Dermis microvascular lymphatic vessel endothelial cell (primary cell): ENCODE measurements at places on chromosomes 5 and 9.
A peak's percentile ranks its signal among the peaks of the same experiment; 100 is the strongest.

GRCh38 chr5:79157305-79157704, 45.7 kb downstream of the BHMT start:
- no peak for DNase-seq

- no peak for DNase-seq
These were observed 11.9 kb downstream of the ERBIN start for GRCh38 chr5:65938256-65938655.

DNA sequence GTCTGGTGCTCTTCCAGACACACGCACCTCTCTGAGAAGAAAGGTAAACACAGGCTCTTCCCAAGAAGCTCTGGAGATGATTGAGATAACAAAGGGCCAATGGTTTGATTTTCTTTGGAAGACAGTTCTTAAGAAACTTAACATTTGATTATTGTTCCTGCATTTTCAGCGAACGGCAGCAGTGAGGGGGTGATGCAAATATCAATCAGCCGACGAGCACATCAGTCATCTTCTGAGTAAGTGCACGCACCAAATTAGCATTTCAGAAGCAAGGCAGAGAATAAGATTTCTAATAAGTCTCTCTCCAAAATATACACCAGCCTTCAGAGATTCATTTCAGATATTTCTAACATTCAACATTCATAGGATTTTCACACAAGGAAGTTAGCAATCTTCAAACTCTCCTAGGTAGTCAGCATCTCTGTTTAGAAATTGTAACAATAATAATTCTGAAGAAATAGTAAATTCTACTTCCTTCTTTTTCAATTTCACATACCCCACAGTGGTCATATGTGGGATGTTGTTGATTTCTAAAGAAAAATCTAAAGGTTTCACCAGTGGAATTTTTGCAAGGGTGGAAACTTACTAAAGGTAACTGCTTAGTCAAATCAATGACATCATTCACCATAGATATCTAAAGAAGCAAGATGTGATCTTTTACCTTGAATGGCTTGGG, 250.3 kb downstream of the SEC61B start:
- no peak for DNase-seq

DNA sequence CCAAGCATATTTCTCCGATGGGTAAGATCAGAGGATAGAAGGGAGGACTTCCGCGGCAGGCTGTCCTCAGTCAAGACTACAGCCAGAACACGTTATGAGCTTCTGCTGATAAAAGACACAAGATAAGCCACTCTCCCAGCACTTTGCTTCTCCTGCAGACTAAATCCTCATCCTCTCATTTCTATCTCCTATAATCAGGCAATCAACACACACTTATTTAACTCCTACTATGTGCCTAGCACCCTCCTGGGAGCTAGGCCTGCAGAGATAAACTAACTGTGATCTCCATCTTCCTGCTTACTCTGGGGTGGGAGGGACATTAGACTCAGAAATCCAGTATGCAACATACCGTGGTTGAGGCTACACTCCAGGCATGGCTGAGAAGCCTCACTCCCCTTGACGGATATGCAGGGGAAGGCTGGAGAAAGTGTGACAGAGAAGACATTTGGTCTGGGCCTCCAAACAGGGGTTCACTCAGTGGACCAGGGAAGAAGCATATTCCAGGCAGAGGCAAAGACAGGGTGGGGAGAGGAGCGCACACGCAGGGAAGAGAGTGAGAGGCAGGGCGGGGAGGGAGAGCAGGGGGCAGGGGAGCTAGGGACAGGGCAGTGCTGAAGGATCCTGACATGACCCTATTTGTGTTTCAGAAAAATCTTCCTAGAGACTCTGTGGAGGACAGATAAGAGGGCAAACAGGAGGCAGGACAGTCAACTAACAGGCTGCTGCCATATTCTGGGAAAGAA, 274.1 kb downstream of the DENND1A start:
- DNase-seq: no peak

DNA sequence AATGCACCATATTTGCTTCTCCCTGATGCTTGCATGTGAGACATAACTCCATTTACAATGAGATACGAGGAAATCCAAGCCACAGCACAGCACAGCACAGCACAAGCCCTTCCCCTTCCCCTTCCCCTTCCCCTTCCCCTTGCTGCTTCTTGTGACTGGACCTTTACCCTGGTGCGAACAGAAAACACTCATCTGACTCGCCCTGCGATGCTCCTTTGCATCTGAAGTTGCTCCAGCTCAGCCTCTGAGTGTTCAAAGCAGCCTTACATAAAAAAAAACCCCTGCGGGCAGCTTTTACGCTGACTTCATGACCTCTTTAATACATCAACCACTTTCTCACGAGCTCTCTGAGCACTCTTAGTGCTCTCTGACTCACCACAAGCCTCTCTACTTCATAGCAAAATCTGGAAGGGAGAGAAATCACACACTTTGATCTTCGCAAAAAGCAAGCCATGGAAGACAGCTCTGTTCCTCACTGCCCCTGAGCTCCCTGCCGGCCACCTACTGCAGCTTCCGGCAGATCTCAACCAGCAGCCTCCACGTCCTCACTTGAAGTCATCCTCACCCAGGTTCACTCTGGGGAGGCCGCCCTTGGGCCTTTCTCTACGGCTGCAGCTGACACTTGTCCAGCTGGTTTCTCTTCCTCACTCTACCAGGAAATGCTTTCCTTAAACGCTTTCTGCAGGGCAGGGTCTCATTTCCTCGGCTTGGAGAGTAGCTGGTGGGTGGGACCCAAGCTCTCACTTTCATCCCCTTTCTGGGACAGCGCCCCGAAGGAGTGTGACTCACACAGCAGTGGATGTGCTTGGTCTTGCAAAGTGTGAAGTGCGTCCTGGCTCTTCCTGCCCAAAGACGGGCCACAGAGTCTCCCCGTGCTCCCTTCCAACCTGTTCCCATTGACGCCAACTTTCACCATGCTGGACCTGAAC, 5.3 kb downstream of the SLC34A1 start:
- peak; percentile 21 for DNase-seq
